ENCODE measurements at places on chromosomes 3 and 15.

- DNase-seq: no peak
These were observed 164.5 kb downstream of the IGF1R start for GRCh38 chr15:98812716-98813446.

DNA sequence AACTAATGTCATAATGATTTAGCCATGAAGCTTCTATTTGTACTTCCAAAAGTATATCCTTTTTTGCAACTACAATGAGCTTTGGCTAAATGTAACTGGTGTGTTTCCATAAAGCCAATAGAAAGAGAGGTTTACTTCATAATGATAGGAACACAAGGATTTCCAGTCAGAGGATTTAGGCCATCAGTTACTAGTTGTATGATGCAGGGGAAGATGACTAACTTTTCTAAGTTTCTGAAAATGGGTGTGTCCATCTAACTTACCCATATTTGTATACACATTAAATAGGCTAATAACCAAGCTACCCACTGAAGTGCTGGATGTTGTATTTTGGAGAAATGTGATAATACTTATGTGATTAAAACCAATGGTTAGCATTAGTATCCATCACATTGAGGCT is 55.7 kb downstream of the SLC4A7 start:
- no peak for DNase-seq

DNA sequence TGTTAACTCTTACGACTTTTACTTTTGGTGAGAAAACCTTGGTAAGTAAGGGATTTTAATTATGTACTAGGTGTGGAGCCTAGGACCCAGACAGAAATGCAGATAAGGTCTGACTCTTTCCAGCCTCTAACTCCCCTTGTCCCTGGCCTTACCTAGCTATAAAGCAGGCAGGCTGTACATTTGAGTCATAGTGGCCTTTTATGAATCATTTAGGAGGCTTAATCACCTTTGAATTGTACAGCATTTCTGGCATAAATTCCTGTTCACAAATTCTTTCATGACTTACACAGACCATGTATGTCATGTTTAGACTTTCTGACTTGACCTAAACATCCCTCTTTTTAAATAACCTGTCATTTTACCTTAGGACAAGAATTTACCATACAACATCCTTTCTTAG is 47.4 kb downstream of the CHCHD4 start:
- DNase-seq: no peak

- no peak for DNase-seq
These were observed 208.4 kb upstream of the CD96 start for GRCh38 chr3:111333642-111334041.

- no peak for DNase-seq
These were observed 43.6 kb downstream of the PIK3R4 start for GRCh38 chr3:130702985-130703384.

- no peak for DNase-seq
These were observed 10.4 kb downstream of the PLA2G4E start for GRCh38 chr15:42010434-42010833.

GRCh38 chr3:123025642-123026521 is 1.7 kb downstream of the SEMA5B start:
- DNase-seq: no peak

GRCh38 chr15:78064544-78064943 is 13.0 kb downstream of the TBC1D2B start:
- no peak for DNase-seq

GRCh38 chr3:184713040-184713355 is 1.1 kb upstream of the MAGEF1 start:
- DNase-seq: no peak

DNA sequence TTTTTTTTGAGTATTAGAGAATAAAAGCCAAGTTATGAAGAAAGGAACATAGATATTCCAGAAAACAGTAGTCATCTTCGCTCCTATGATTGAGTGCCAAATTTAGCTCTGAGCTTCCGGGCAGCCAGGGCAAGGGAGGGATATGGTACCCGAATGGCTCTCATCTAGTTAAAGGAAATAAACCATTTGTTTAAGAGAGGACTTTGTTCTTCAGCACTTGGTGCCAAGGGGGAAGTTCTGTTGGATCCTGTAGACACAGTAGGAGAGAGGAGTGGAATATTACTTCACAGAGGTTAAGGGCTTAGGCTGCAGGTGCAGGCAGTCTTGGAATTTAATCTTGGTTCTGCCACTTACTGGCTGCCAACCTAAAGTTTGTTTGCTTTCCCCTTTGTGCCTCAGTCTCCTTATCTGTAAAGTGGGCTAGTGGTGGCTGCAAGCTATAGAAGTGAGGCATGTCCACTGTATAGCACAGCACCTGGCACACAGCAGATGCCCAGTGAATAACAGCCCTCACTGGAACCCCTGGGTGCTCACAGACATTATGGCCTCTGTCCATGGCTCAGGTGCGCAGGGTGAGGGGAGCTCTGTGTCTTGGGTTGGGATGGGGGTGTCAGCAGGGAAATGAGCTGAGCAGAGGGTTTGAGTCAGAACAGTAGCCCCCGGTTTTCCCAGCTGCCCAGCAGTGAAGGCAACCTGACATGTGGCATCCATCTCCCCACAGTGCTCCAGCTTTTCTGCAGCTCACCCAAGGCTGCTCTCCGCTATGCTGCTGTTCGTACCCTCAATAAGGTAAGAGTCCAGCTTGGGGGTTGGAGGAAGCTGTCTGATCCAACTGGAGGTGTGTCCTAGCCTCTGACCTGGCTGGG is 10.4 kb downstream of the COPG1 start:
- no peak for DNase-seq

DNA sequence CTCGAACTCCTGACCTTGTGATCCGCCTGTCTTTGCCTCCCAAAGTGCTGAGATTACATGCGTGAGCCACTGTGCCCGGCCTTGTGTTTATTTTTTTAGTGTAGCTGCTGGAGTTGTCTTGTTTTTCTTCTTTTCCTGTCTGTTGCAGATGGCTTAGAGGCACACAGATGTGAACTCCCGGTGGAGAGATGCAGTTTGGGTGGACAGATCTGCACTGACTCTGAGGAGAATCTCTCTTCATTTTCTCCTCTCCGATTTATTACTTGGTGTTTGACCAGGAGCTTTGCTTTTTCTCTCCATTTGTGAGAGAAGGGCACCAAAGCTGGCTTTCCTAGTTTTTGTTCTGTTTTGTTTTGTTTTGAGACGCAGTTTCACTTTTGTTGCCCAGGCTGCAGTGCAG is 62.7 kb downstream of the USP13 start:
- no peak for DNase-seq

- DNase-seq: no peak
These were observed 185.4 kb downstream of the SUCNR1 start for GRCh38 chr3:152058856-152059255.

GRCh38 chr3:186571644-186572013 is 1.1 kb downstream of the DNAJB11 start:
- no peak for DNase-seq

DNA sequence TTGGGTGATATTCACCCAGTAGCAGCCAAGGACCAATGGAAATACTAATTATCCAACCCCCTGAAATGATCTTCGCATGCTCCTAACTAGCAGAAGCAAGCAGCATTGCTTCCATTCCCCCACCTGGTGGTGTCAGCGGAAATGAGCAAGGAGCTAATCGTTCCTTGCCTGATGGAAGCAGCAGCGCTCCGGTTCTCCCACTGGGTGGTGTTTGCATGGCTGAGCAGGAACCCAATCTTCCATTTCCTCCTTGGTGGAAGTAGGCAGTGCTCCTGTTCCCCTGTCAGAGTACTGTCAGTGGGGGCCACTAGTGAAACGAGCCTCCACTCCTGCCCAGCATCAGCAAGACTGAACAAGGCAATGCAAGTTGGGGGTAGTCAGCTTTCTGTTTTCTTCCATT is 311.5 kb downstream of the CACNA2D3 start:
- DNase-seq: no peak

DNA sequence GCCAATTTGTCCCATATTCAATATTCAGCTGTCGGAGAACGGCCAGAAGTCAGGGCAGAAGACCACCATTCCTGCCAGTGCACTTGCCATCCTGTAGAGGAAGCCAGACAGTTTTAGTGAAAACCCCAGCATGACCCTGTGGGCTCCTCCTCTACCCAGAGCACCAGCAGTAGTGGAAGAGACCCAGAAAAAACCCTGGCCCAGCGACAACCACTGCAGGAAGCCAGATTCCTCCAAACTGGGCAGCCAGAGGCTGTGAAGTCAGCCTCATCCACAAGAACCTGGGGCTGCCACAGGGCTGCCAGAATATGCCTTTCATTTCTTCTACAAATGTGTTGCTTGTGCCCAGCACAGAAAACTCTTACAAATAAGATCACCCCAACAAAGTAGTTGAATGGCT is 67.3 kb downstream of the HMCES start:
- DNase-seq: no peak

DNA sequence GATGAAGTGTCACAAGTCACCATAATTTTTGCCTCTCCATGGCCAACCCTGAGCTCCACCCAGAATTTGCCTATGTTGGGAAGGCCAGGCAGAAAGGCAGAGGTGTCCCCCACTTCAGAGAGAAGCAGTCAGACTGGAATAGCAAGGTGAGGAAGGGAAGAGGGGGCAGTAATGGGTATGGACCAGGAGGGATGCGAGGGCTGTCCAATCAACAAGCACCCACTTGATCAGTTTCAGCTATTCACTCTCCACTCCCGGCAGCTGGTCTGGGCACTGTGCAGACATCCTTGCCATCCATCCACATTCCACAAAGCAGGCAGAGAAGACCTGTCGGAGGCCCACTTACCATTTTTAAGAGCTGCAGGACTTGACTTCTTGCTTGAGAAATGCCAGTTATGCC is 43.5 kb upstream of the CTNNB1 start:
- peak; percentile 79 for DNase-seq

- DNase-seq: no peak
These were observed 40.4 kb upstream of the PRICKLE2 start for GRCh38 chr3:64265646-64266045.

DNA sequence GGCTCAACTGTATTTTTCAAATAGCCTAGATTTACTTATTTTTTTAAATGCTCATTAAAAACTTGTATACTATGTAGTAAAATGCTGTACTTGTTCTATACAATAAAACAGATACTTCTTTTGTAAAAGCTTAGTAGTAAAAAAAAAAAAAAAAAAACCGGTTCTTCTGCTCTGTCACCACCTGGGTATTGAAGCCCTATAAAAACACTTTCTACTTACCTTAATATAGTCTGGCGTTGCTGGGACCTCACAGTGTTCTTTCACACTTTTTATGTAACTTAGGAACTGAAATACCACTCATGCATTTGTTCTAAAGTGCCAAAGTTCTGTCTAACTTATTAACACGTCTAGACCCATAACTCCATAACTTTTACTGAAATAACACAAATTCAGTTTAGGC is 61.4 kb downstream of the TASOR start:
- no peak for DNase-seq

GRCh38 chr3:149771652-149772271 is 19.5 kb upstream of the COMMD2 start:
- peak; percentile 11 for DNase-seq

DNA sequence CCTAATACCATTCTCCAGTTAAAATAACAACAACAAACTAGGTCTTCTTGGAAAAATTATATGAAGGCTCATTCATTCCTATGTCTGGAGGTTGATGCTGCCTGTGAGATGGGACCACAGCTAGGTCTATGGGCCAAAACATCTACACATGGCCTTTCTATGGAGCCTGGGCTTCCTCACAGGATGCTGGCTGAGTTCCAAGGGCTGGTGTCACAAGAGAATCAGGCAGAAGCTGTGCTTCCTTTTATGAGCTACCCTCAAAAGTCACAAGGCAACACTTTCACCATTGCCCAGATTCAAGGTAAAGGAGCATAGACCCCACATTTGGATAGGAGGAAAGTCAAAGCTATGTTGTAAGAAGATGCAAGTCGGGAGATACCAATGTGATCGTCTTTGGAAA is 4.6 kb upstream of the RTP2 start:
- DNase-seq: no peak

DNA sequence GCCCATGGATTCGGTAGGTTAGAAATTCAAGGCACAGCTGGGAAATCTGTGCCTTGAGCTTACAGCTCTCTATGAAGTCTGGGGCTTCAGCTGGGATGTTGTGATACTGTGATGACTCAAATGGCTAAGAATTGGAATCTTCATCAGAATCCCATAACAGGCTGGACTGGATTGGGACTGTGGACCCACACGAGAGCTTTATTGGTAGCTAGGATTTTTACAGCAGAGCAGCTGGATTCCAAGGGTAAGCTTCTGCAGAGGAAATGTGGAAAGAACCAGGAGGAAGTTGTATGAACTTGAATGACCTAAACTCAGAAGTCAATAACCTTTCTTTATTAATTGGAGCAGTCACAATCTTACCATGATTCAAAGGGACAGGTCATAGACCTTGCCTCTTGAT is 1187.1 kb downstream of the ROBO1 start:
- DNase-seq: no peak

GRCh38 chr3:16482770-16483531 is 30.5 kb downstream of the RFTN1 start:
- DNase-seq: peak; percentile 47

DNA sequence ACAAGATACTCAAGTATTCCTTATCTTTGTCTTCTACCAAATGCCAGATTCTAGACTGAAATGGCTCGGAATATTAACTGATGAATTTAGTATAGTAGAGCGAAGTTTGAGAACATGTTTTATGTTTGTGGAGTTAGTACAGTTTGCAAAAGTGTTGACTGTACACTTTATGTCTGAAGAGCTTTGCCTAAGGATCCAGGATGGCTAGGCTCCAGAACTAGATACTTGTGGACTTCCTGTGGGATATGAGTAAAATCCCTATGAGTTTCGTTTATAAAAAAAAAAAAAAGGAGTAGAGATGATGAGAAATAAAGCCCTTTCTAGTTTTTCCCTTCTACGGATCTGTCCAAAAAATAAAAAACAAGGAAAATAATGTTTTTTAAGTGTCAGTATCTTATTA is 96.7 kb downstream of the TP63 start:
- DNase-seq: no peak

DNA sequence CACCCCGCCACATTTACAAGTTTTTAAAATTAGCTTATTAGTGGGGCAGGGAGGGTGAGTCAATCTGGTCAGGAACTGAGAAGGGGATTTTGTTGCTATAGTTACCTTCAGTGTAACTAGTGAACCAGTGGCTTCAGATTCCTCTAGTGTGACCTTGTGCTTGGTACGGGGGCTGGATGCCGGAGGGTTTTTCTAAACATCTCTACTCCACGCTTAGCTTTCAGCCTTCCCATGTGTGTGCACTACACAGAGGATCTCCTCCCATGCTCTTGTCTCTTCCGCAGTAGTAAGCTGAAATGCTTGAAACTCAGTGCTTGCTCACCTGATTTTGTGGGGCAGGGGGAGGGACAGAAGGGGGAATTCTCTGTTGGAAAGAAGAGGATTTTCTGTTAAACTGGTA is 67.9 kb upstream of the AKAP13 start:
- DNase-seq: no peak
